Stimulated activated CD4-positive, alpha-beta T cell treated with anti-CD3 and anti-CD28 coated beads, TNF-alpha, amount 100 ng/mL, for 1 hour (primary cell): ENCODE measurements at places on chromosomes 3 and 15.

GRCh38 chr3:67719333-67719732 is 64.9 kb upstream of the SUCLG2 start:
- no peak for DNase-seq

DNA sequence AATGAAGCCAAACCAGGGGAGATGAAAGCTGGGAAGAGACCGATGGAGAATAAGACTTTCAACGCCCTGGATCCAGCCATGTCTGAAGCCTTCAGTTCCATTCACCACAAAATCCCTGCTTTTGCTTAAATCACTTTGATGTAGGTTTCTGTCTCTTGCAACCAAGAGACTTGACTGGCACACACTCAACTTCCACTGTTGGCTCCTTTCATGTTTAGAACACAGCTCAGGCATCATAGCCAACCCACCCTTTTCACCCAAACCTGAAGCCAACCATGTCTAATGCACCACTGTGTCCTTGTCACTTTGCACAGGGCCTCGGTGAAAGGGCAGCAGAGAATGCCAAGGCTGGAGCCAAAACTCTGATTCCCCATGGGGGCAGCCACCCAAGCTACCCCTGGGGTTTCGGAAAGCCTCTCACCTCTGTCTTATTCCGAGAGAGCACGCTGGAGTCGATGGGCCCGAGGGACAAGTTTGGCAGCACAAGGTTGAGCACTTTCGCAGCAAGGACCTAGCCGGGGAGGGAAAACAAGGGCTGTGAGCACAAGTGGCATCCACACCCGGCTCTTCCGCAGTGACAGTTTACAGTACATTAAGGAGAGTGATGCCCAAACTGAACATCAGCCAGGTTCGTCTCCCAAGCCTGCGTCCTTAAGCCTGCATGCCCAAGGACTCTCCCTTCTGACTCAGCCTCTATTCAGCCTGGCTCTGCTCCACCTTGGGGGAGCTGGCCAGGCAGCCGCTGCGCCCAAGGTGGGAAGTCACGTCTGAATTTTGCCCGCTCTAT is 37.6 kb downstream of the ABTB1 start:
- no peak for DNase-seq

DNA sequence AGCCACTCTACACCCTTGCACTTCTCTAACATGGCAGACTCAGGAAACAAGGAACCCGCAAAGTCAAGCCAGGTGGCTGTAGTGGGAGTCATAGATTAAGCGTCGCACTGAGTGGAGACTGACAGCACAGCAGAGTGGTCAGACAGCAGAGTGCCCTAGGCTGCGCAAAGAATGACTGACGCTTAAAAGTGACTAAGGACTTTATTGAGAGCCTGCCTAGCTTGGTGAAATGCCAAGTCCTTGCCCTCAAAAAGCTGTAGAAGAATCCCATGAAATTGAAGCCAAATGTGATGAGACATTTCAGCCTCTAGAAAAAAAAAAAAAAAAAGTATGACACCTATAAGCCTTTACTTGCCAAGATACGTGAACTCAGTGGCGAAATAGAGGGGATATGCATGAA is 30.2 kb downstream of the NCEH1 start:
- DNase-seq = no peak

- DNase-seq = no peak
Observed at GRCh38 chr15:68315495-68316031, 38.0 kb downstream of the FEM1B start.

- no peak for DNase-seq
Observed at GRCh38 chr3:50177346-50177745, 14.1 kb upstream of the GNAT1 start.

- DNase-seq = no peak
Observed at GRCh38 chr3:157261000-157261399, 101.1 kb upstream of the CCNL1 start.

DNA sequence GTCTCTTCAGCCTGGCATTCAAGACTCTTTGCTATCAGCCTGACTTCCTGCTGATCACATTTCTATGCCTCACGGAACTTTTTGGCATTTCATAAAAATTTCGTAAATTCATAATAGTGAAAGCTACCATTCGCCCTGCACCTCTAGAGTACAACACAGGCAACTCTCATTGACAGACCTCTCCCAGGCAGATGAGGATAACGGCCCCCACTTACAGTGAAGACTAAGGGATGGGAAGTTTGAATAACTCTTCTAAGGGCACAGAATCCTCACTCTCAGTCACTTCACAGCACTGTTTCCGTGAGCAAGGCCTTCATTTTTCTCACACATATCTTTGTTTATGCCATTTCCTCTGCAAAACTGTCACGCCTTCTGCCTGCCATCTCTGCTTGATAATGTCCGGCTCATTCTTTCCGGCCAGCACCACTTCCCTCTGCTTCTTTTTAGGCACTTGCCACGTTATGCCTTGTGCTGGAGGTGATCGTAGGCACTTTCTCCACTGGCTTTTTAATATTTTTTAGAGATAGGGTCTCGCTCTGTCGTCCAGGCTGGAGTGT is 224.1 kb upstream of the HES1 start:
- DNase-seq = no peak

GRCh38 chr3:141499284-141499683 is 12.5 kb downstream of the RASA2 start:
- DNase-seq = no peak

DNA sequence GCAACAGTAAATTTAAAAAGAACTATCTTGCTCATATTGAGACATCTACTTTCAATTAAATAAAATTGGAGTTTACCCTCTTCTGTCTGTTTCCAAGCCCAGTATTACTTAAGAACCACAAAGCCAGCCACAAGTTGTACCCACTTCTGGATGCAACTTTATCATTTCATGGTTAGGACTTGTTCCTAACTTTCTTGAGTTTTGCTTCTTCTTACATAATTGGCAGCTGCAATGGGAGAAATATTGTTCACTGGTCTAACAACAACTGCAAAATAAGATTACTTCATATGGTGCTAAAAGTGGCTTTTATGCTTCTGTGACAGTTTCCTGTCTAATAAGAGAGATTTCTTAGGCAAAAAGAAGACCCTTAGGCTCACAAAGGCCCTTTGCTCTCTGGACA is 240.6 kb downstream of the OTOL1 start:
- DNase-seq = no peak

DNA sequence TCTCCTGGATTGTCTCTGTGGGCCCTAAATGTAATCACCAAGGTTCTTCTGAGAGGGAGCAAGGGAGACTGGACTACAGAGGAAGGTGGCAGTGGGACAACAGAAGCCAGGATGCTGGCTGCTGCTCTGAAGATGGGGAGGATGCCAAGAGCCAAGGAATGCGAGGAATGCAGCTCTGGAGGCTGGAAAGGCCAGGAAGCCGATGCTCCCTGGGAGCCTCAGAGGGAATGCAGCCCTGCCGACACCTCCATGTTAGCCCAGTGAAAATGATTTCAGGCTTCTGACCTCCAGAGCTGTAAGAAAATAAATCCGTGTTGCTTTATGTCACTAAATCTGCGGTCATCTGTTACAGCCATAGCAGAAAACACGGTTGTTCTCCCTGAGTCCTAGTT is 44.1 kb downstream of the UMPS start:
- DNase-seq = no peak

GRCh38 chr15:90035840-90036230 is 34.7 kb downstream of the ZNF710 start:
- DNase-seq = no peak

DNA sequence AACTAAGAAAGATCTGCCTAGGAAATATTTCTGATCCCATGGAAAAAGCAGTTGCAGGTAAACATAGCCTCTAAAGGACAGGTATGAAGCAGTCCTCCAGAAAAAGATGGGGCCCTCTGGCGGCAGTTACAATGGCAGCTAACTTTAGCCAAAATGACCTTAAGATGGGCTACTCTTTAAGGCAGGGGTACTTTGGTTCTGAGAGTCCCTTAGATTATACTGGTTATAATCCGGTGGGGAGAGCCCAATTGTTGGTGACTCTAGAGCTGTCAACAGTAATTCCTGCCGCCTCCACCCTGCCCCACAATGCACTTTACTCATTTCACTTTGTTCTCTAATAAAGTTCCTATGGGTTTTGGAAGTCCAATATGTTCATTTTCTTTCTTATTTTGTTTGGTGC is 412.8 kb upstream of the WNT5A start:
- DNase-seq = no peak

DNA sequence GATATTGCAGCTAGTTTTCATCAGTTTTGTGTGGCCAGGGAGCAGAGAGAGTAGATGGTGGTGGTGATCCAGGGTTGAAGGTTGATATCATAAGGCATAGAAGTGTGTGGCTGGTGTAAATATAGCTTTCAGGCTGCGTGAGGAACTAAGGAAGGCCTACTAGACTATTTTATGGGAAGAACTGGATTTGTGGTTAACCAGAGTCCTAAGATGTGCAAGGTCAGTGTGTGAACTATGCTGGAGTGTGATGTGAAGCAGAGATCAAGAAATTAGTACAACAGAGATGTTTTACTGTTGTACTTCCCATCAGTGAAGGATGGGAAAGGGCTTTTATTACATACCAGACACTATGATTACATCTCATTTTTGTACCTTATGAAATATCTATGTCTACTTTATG is 41.5 kb downstream of the MAPK6 start:
- DNase-seq = no peak

- no peak for DNase-seq
Observed at GRCh38 chr3:149463921-149464320, 10.6 kb upstream of the TM4SF4 start.

DNA sequence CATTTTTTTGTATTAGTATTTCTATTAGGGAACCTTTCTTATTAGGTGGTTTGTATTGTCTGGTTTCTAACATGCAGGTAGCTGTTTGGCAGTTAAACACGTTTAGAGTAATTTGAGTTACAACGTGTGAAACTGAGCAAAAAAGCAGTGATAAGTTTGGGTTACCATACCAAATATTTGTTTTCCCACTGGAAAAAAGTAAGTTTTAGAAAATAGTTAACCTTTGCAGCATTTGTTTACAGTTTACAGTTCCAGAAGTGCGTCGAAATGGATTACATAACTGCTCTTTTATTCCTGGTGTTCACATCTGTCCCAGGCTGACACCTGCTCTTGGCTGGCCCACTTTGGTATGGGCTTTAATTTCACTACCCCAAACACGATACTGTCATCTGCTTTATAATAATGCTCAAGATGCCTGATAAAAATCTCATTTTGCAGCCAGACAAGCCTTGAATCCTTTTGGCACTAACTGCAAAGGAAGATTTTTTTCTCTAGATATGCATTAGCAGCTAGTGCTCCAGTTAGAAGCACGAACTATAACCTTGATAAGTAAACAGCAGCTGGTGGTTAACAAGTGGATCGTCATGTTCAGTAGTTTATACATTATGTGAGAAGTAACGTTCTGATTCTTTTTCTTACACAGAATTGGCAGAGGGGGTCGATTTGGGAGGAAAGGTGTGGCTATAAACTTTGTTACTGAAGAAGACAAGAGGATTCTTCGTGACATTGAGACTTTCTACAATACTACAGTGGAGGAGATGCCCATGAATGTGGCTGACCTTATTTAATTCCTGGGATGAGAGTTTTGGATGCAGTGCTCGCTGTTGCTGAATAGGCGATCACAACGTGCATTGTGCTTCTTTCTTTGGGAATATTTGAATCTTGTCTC is 5.3 kb downstream of the EIF4A2 start:
- no peak for DNase-seq

- DNase-seq = no peak
Observed at GRCh38 chr3:37924453-37924852, 62.8 kb downstream of the CTDSPL start.

GRCh38 chr3:14750650-14751049 is 68.1 kb upstream of the FGD5 start:
- no peak for DNase-seq

- no peak for DNase-seq
Observed at GRCh38 chr15:78076231-78077052, 1.1 kb downstream of the TBC1D2B start.

GRCh38 chr3:2869905-2870304 is 240.3 kb downstream of the IL5RA start:
- DNase-seq = no peak

- no peak for DNase-seq
Observed at GRCh38 chr3:176609361-176609760, 587.9 kb downstream of the TBL1XR1 start.

DNA sequence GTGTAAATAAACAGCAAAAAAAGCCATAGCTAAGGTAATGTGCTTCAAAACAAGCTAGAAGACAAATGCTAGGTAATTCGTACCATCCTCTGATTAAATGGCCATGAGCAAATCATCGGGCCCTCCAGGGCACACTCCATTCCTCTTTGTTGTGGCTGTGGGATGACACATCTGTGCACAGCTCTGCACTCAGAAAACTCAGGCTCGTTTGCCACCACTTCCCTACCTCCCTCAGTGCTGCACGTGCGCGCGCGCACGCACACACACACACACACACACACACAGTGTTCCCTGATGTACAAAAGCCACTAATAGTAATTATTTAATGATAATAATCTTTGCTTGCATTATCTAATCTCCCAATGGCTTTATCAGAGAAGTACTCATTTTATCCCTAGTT is 336.6 kb downstream of the FEZF2 start:
- DNase-seq = no peak

DNA sequence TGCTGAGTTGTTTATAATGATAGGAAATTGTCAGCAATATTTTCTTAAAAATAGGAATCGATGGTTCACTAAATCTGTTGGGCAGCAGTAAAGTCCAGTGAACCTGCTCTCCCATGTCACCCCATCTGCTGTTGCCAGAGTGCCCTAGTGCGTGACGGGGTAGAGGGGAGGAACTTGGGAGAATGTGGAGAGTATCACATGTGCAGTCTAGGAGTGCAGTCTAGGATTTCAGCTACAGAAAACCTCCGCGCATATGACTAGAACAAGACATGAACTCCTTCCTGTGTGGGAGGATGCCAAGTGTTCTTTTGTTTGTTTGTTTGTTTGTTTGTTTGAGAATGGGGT is 74.6 kb upstream of the ACAD9 start:
- DNase-seq = no peak

- DNase-seq = no peak
Observed at GRCh38 chr3:156749244-156749643, 74.9 kb downstream of the TIPARP start.
